H7 (cell line): ENCODE measurements at places on chromosomes 6 and 20. TPM values are rescaled to one million over a fixed set of nuclear protein-coding genes. Genes with fewer than 3 reads are reported as not detected.

The NOX3 gene
- total RNA-seq = not detected in 2 replicates

The COL10A1 gene
- 0.04 TPM in 1 of 2 replicates, not detected in the other for total RNA-seq

The FAM217B gene
- total RNA-seq = 4.9 and 5.3 TPM in 2 replicates

The OOEP gene
- not detected in 2 replicates for total RNA-seq

DNA sequence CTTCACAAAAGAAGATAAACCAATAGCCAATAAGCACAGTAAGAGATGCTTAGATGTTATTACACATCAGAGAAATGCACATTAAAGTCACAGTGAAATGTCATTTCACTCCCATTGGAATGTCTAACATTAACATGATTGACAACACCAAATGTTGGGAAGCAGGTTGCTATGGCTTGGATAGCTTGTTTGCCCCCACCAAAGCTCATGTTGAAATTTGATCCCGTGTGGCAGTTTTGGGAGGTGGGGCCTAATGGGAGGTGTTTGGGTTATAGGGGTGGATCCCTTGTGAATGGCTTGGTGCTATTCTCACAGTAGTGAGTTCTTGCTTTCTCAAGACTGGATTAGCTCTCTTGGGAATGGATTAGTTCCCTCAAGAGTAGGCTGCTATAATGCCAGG lies 44.8 kb downstream of the MRAP2 start:
- DNase-seq = no peak

- DNase-seq = no peak
These were observed 114.1 kb downstream of the KIF16B start for GRCh38 chr20:16459019-16459700.

DNA sequence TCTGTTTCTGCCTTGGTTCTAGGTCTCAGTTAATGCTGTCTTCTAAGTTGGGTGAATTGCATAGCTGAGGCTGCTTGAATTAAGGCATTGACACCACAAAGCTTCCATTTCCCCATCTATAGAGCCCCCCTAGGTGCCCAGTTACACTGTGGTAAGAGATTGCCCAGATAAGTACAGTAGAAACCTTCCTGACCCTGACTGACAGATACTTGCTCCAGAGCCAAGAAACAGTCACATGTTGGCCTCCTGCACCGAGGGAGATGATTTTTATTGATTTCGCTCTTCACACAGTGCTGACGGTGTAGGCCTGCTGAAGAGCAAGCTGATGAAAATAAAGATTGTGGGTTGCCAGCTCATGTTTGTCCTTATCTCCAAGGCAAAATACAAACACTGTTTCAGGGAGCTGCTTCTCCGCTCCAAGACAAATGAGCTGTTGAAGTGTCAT lies 67.9 kb downstream of the TRMT11 start:
- no peak for DNase-seq

GRCh38 chr6:39440039-39440426 lies 117.5 kb upstream of the KCNK16 start:
- no peak for DNase-seq

GRCh38 chr20:53711333-53712211 lies 117.9 kb upstream of the ZNF217 start:
- no peak for DNase-seq

- DNase-seq = no peak
These were observed 74.7 kb downstream of the PTCHD4 start for GRCh38 chr6:48036316-48036715.

DNA sequence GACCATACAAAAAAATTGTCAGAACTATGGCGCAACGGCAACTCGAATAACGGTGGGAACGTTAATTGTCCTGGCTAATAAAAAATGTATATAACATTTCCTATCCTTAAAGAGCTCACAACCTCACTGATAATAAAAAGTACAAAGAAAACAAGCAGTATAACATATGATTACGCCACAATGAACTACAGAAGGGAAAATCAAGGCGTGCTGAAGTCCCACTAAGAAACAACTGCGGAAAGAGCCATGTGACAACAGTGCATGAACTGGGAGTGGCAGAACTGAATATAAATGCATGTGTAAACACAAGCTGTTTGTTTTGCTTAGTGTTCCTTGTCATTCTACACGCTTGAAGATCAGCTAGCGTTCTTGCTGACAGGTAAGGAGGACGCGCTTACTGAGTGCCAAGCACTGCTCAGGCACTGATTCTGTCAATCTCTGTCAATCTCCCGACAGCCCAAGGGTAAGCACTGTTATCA lies 466 bp upstream of the PSMB1 start:
- DNase-seq = peak; percentile 38

- no peak for DNase-seq
These were observed 383.5 kb downstream of the FRK start for GRCh38 chr6:115677198-115677597.
